ENCODE measurements at places on chromosomes 12 and 14.

DNA sequence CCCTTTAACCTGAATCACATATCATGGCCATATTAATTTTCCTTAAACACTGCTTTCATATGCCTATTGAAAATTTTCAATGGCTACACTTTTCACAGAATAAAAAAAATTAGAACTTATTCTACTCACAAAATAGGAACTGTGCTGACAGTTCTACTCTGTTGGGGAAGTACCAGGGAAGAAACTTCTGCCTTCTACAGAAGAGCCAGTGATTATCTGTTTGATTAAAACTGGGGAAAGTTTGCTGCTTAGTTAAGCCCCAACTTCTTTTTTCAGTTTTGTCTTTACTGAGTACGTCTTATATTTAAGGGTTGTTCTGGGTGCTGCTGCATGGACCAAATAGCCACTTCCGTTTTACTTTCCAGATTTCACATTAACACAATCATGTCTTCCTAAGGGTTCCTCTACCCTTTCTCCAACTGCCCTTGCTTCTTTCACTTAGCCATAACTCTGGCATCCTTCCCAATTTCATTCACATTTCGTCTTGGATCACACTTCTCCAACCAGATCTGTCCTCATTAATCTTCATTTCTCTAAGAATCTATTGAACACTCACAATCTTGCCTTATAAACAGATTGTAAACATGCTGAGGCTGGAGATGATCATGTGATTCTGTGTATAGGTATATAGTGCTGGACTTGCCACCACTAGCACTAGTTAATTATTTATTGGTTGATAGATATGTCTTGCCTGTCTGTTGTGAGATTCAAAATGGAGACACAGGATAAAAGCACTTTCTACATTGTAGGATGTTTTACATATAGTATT, 1.9 kb upstream of the SEL1L start:
- no peak for DNase-seq

- no peak for DNase-seq
These were observed 3.9 kb upstream of the RNU6-7 start for GRCh38 chr14:32197919-32198318.

- no peak for DNase-seq
These were observed 6.1 kb downstream of the FAM186A start for GRCh38 chr12:50390316-50390741.

DNA sequence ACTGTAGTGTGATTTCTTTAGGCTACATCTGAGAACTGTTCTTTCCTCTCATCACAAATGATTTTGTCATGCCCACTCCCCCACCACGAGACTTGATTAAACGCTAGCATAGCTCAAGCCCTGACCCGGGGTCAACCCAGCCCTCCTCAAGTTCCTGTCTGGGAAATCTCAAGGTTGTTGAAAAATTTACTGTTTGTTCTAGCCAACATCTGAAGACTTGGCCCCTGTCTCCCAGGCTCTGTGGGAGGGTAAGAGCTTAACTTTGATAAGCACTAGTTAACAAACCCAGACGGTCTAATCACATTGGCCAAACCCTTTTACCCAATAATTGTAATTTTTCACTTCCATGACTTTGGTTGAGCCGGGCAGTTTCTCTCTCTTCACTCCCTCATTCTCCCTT, 86.2 kb upstream of the AMIGO2 start:
- DNase-seq = no peak

DNA sequence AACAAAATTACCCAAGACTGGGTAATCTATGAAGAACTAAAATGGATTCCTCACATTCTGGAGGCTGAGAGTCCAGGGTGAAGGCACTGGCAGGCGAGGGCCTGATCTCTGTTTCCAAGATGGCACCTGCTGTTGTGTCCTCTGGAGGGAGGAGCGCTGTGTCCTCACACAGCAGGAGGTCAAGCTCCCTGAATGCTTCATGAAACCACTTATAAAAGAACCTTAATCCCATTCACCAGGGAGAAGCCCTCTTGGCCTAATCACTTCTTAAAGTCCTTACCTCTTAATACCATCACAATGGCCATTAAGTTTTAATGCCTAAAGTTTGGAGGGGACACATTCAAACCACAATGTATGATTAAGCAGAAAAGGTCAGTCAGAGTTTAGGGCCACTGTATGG, 172.4 kb downstream of the EMP1 start:
- no peak for DNase-seq

- no peak for DNase-seq
These were observed at the start of gene TMEM30B for GRCh38 chr14:61281186-61281947. Gene TMEM30B (minus strand): TSS chr14:61281338. CDS start chr14:61281147, 191 bp downstream.

- DNase-seq = no peak
These were observed 14.1 kb downstream of the WSCD2 start for GRCh38 chr12:108143144-108143543.

DNA sequence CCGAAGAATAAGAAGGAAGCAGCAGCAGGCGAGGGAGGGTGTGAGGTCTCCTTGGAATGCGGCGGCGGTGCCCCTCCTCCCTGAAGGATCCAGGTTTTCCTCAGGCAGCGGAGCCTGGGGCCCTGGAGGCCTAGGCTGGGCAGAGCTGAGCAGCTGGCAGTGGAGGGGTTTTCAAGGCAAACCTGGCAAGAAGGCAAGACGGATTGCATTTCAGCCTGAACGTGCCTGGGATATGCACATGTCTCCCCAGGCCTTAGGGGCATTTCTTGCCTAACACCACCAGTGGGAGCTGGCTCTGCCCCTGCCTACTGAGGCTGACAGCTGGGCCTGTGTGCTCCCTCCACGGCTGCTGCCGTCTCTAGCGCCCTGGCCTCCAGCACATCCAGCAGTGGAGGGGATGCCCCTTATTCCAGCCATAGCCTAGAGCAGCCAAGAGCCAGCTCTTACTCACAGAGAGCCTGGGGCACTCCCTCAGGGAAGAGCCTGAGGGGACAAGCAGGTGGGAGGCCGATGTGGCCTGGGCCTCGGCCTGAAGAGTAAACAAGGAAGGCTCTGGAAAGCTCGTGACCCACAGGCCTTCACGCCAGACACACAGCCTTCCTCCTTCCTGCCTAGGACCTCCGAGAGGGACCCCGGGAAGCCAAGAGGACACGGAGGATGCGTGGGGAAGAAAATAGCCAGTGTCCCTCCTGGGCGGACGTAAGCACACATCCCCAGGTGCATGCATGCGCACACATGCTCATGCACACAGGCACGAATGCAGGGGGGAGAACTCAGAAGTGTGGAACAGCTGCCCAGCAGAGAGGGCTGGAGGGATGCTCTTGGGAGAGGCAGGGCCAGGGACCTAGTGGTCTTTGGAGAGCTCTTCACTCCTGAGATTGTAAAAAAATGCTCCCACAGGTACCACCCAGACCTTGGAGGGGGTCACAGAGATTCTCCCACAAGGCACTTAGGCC, 23.0 kb upstream of the EIF2B2 start:
- peak; percentile 76 for DNase-seq

DNA sequence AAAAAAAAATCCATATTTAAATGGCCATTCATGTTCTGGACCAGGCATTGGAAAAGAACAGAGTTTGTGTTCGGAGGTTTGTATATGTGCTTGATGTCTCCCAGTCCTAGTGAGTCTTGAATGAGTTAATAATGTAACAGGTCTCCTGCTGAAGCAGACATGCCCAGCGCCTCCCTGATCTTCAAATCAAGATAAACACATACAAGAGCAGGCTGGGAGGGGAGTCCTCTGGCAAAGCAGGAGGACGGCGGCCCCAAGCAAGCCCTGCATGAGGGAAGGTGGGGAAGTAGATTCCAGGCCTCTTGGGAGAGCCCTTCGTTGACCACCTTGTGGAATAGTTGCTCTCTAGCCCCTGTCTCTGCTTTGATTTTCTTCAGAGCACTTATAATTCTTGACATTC, 156.3 kb downstream of the ZFP36L1 start:
- DNase-seq = no peak

DNA sequence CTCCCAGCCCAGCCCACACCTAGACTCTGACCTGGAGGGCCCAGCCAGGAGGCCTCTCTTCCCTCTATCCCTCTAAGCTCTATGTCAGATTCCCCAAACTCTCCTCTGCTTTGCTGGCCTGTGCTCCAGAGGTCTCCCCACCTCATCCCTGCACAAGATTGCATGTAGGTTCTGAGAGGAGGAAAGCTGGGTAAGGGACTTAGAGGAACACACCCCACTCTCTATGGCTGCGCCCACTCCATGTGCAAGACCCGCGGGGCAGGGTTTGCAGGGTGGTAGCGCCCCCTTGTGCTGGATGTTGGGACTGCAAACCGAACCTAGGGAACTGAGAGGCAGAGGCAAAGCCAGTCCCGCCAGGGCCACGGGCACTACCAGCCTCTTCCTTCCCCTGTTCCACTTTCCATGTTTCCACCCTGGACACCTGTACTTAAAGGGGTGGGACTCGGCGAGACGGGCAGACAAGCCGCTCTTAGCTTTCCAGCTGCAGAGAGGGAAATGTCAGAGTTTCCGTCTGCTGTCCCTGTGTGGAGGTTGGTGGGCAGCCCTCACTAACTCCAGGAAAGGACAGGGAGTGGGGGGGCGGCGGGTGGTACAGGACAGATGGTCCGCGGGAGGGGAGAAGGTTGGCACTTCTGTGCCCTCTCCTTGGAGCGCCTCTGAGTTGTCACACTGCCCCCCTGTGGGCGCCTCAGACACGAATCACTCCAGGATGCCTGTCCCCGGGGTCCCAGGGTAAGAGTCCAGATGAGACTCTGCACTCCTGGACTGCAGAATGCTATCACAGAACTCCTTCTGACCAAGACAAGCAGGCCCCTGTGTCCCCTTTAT, 16.8 kb downstream of the MMP14 start:
- peak; percentile 93 for DNase-seq

- DNase-seq = no peak
These were observed 5.4 kb upstream of the GSC start for GRCh38 chr14:94775091-94775870.

GRCh38 chr12:19694627-19695026, 255.3 kb downstream of the AEBP2 start:
- no peak for DNase-seq

- DNase-seq = no peak
These were observed 469.0 kb upstream of the FOXG1 start for GRCh38 chr14:28297559-28297958.

- no peak for DNase-seq
These were observed 466.4 kb downstream of the NPAS3 start for GRCh38 chr14:33404964-33405574.

DNA sequence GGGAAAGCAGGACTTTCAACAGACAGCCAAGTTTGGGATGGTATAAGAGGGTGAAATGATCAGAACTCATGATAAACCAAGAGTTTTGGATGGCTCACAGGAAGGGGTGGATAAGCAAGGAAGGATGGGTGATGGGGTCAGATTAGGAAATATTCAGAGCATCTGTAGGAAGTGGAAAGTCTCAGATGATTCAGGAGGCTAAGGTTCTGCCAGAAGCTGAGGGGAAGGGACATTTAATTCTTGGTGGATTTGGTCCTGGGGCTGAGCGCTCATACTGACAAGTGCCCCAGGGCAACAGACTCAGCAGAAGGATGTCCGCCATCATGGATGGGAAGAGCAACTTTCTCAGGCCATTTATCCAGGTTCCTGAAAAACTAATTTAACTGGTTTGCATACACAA, 28.4 kb upstream of the BDKRB2 start:
- no peak for DNase-seq

DNA sequence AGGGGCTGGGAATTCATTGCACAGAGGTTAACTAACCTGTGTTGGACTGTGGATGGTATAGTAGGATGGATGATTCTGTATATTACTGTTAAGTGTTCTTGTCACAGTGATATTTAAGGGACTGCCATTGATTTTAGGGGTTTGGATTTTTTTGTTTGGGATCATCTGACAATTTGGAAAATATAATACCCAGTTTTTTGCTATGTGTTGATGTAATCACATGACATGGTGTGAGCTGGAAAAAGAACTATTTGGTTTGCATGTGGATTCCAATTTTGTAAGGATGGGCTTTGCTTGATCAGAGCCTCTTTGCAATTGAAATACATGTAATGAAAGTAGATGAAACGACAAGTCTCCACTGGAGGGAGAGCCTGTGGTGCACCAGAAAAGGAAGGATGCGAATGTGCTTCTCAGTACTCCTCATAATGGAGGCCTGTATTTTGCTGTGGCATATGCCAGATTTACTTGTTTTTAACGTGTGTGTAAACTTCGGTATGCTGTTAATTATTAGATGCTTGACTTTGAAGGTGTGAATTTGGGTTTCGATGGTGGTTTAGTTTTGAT, 2.7 kb downstream of the DYRK2 start:
- no peak for DNase-seq

DNA sequence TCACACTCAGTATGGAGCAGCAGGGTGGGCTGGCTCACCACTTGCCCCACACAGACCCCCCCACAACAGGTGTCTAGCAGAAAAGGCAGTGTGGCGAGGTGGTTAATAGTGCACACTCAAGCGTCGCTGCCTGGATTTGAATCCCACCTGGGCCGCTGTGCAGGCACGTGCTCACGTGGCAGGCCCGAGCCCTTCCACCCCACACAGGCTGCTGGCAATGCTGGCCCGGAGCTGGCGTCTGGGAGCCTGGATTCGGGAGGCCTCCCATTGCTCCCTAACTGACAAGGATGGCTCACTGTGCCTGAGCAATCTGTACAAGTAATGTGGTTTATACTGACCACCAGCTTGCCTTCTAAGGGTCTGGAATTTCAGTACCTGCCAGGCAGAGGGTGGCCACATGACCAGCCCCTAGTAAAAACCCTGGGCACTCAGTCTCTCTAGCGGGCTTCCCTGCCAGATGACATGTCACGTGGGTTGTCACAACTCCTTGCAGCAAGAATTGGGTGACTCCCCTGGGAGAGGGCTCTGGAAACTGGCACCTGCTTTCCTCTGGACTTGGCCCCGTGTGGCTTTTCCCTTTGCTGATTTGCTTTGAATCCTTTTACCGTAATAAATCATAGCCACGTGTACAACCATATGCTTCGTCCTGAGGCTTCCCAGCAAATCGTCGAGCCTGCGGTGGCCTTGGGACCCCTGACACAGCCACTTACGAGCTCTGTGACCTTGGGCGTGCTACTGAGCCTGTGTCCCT, 72.8 kb downstream of the SCARB1 start:
- no peak for DNase-seq

DNA sequence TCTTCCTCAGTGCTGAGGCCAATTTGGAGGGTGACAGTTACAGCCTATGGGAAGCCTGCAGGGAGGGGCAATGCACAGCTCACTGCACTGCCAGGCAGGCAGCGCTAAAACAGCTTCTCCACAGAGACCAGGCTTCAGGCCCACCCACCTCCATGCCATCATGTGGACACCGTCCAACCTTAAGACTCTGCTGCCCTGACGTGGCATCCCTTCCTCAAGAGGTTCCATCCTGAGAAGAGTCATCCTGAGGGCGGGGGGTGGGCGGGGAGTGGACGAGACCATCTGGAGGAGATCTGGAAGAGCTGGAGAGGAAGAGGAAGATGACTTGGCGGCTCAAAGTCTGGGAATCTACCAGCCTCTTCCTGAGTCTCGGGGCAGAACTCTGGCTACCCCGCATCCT, 8.4 kb upstream of the ACVRL1 start:
- peak; percentile 6 for DNase-seq

GRCh38 chr14:98208211-98208611, 1063.8 kb downstream of the BCL11B start:
- no peak for DNase-seq
